ENCODE measurements at places on chromosomes 16 and 17.
A peak's percentile ranks its signal among the peaks of the same experiment; 100 is the strongest.

DNA sequence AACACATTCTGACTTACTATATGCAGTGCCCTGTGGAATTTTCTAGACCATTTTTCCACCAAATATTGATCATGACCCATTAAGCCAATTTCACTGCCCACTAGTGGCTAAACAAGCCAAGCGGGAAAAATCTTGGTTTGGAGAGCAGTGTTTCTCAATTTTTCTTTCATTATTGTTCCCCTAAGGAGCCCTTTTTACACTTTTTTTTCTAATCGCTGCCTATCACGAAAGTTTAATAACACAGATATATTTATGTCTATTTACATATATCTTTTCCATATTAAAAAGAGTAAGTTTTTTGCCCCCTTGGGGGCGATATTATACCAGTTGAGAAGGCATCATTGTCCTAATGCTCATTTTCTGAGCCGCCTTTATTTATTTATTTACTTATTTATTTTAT is 10.8 kb upstream of the TLCD3B start:
- no peak for DNase-seq

GRCh38 chr17:32341857-32342602 is at the start of gene C17orf75:
C17orf75 (minus strand) TSS chr17:32342173; CDS start chr17:32342139, 34 bp downstream.
- peak; percentile 86 for DNase-seq

GRCh38 chr16:67310561-67310960 is 16.0 kb downstream of the KCTD19 start:
- DNase-seq = no peak

DNA sequence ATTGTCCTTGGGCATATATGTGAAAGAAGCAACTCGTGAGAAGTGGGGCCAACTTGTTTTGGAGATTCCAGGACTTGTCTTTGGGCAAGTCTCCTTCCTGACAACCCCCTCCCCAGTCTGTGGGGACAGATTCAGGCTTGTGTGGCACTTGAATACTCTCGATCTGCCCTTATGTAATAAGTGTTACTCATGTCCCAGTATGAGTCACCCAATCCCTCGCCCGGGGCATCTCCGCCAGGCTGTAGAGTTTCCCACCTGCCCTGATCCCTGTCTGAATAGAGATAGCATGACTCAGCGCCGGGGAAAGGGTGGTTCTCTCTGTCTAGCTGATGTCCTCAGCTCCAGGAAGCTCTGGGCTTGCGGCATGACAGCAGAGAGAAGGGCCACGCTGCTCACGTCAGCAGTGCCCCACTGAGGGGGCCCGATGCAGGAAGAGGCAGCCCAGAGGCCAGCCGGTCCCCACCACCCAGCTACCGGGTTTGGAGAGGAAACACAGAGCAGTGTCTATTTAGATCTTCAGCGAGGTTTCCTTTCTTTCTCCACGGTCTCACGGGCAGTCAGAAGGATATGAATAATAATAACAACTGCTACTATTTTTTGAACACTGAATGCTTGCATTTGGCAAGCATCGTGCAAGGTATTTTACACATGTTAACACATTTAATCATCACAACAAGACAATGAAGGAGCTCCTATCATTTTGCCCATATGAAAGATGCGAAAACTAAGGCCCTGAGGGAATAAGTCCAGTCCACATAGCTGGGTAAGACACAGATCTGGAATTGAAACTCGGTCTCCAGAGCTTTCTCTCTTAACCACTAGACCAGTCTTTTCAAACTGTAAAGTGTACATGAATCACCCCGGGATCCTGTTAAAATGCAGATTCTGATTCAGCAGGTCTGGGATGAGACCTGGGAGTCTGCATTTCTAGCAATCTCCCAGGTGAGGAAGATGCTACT is 426.7 kb upstream of the MAF start:
- peak; percentile 68 for DNase-seq

- DNase-seq = no peak
Observed at GRCh38 chr16:12240036-12240435, 263.5 kb downstream of the SNX29 start.

DNA sequence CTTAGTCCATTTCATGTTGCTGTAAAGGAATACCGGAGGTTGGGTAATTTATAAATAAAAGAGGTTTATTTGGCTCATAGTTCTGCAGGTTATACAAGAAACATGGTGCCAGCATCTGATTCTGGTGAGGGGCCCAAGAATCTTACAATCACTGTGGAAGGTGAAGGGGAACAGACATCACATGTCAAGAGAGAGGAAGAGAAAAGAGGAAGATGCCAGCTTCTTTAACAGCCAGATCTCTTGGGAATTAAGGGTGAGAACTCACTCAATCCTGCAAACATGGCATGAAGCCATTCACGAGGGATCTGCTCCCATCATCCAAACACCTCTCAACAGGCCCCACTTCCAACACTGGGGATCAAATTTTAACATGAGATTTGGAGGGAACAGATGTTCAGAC is 49.5 kb downstream of the BMERB1 start:
- no peak for DNase-seq

GRCh38 chr16:81693041-81693743 is 85.9 kb upstream of the PLCG2 start:
- DNase-seq = no peak

- no peak for DNase-seq
Observed at GRCh38 chr16:49048557-49048956, 233.1 kb downstream of the CBLN1 start.

DNA sequence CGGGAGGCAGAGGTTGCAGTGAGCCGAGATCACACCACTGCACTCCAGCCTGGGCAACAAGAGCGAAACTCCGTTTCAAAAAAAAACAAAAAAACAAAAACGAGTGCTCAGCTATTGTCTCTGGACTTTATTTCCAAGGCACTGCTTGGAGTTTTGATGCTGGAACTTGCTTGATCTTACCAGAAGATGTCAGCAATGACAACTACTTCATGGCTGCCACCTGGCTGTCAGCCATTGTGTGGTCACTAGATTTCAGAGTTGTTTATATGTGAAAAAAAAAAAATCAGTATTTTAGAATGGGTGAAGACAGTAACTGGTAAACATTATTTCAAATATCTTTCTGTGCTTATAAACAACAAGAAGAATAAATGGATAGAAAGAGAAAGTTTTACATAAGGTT is 26.3 kb upstream of the OR4D1 start:
- no peak for DNase-seq

GRCh38 chr17:19022747-19023146 is 18.2 kb upstream of the FAM83G start:
- DNase-seq = no peak

GRCh38 chr16:56252835-56253234 is 61.5 kb downstream of the GNAO1 start:
- DNase-seq = no peak

DNA sequence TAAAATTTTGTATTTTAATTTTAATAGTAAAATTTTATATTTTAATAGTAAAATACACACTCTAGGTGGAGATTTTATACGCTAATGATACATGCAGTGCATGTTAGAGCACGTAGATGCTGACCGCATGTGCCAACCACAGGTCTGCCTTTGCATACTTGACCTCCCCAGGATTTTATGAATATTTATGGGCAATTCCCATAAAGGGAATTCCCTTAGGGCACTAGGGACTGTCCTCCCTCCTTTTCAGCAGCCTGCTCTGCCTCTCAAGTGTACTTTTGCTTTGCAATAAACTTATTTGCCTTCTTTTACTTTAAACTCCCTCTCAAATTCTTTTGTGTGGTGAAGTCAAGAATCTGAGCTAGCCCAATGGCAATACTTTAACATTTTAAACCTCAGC is 217.7 kb upstream of the CDH8 start:
- no peak for DNase-seq

DNA sequence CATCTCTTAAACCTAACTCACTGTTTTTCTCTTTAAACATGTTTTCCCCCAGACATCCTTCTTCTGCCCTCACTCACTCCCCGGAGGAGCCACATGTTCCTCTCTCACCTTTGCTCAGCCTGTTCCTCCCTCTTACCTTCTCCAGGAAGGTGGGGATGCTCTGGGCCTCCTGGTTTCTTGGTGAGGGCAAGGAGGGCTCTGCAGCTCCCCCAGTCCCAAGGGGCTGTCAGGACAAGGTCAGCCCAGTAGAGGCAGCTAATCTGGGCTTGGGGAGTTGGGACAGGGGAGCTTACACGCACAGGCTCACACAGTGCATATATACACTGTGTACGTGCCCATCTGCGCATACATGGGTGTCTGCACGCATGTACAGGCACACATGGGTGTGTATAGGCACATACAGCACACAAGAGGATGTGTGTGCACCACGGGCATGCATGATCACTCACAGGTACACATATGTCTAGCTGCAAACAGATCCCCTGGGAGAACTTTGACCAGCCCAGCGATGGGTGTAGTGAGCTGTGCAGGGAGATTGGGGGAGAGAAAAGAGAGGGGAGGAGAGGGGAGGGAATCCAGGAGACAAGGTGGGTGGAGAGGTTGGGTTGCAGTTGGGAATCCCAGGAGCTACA is 28.6 kb upstream of the SPNS3 start:
- no peak for DNase-seq

DNA sequence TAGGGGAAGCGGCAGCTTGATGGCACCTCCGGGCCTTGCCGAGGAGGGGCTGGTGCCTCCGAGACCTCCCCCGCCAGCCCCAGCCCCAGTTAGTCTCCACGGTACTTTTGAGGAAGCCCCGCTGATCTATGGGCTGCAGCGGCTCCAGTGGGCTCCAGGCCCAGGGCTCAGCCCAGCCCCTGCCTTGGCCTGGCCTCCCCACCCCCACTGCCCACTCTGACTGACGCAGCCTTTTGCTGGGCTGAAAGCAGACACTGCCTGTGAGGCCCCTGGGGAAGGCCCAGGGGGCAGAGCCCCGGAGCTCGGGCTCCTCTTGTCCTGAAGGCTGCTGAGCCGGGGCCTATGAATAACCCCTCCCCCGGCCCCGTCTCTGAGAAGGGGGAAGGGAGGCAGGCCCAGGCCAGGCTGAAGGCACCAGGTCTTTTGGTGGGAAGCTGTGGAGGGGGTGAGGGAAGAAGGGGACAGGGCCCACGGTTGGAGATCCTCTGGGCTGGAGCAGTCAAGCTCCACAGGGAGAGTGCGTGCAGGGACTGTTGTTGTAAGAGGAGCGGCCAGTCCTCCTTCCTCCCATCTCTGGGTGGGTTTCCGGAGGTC is 7.5 kb upstream of the SMTNL2 start:
- DNase-seq = no peak

- DNase-seq = peak; percentile 99
Observed at GRCh38 chr17:59106463-59107305, at the start of gene TRIM37. TRIM37 (minus strand) TSS chr17:59106880; CDS start chr17:59106461, 419 bp downstream.

DNA sequence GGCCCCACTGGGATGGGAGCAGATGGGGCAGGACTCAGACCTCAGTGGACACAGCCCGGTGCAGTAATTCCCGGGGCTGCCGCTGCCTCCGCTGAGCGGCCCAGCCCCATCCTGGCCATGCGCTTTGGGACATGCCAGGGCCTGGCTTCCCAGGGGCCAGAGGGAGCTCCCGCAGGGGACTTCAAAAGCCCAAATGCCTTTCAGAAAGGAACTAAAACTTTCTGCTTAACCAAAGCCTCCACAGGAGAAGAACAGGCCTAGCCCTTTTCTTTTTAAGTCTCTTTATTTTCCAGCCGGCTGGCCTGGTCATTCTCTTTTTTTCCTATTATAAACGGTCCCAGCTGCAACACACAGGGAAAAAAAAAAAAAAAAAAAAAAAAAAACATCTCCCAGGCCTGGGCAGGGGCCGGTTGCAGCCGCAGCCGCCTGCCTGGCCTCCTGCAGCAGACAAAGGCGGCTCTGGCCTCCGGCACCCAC is 10.7 kb upstream of the ZNF423 start:
- no peak for DNase-seq

DNA sequence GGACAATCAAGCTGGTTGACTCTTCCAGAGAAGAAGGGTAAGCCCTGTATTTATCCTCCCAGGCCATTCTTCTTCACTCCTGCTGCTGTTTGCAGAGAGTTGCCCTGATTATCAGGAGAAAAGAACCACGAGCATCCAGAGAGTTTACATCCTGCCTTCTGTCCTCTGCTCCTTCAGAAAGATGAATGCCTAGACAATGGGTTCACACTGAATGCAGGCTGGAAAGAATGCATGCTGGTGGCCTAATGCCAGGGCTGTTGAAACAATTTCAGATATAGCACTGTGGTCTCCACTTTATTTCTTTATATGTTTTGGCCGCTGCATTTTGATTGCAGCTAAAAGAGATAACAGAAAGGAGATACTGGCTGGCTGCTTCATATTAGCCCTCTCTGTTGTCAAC is 21.2 kb upstream of the HAS3 start:
- no peak for DNase-seq

GRCh38 chr16:12314653-12315185 is 338.2 kb downstream of the SNX29 start:
- no peak for DNase-seq

- no peak for DNase-seq
Observed at GRCh38 chr17:70454908-70455307, 285.6 kb downstream of the KCNJ2 start.

DNA sequence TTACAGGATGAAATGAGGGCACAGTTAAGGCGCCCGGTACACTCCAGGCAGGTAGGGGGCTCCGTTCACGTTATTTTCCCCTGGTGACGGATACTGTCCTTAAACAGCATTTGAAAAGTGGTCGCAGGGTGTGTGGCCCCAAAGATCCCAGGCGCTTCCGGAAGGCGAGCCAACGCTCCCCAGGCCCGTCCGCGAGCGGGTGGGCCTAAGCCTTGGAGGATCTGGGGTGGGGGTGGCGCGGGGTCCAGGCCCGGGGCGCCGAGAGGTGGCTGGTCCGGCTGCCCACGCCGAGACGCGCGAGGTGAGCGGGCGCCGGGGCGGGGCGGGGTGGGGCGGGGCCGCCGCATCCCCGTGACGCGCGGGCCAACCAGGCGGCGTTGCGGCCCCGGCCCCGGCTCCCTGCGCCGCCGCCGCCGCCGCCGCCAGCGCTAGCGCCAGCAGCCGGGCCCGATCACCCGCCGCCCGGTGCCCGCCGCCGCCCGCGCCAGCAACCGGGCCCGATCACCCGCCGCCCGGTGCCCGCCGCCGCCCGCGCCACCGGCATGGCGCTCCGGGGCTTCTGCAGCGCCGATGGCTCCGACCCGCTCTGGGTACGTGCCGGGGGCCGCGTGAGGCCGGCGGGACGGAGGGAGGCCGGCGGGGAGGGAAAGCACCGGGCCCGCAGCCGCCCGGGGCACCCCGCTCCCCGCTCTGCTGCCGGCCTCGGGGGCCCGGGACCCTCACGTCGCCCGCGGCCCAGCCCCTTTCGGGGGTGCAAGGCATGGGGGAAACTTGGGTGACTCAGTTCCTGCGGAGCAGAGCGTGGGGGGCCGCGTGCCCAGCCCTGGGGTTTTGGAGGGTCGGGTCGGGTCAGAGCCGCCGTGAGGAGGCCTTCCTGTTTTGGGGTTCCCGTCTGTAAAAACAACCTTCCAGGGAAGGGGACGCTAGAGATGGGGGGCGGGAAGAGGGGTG is at the start of gene ABCC1:
TSS of gene ABCC1 (plus strand) at position 407 of the 951 bp plus-strand sequence. CDS start at position 543, 136 bp downstream.
- peak; percentile 40 for DNase-seq

DNA sequence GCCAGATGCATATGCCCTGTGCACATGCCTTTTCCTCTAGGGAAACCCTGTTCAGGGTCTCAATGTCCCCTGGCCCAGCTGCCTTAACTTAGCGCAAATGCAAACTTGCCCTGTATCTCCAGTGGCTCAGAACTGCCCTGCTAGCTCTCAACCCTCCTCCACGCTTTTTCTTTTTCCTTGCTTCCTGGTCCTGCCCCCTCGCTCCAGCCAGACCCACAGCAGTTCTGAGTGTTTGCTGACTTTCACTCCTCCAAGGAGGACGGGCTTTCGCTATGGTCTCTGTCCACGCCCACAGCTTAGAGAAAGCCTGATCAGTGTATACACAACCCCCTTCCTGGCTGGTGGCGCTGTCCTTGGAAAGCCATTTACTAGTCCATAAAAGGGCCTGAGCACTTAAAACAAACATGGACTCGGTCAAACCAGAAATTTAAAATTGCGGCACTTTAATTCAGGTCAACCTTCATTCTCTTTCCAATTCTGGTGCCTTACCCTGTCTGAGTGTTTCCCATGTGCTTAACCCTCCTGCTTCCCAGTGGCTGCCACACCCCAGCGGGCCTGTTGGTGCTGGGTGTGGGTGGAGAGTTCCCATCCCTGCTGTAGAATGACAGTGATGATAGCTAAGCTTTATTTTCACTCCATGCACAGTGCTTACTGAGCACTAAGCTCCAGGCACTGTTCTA is 15.6 kb upstream of the TMEM98 start:
- DNase-seq = no peak
